Sigmoid colon (tissue), 7 donors: ENCODE measurements at places on chromosomes 2 and 18. TPM values are rescaled to one million over a fixed set of nuclear protein-coding genes. Genes with fewer than 3 reads are reported as not detected.

DNA sequence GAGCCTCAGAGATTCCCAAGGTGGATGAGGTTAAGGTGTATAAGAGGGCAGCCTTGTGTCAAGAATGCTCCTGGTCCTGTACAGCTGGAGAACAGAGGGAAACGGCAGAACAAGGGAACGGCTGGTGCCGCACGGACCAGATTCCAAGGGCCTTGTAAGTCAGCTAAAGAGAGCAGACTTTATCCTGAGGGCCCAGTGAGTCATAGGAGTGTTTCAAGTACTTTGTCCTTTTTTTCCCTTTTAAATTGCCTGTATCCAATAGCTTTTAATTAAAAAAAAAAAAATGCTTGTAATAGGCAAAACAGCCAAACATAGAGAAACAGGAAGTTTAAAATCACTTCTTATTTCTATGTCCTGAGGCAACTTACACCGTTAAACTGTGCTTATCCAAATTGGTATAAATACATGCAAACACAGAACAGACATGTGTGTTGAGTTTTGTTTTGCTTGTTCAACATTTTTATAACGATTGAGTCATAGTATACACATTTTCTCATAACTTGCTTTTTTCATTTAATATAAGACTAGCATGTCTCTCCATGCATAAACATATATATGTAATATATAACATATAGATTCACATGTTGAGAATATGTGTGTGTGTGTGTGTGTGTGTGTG lies 42.1 kb upstream of the EVA1A start:
- H3K4me1 ChIP-seq, result no peaks in the 10 kb centered on the region
- DNase-seq, result no peak
- H3K36me3 ChIP-seq, result no peaks in the 10 kb centered on the region
- no peak overlapping the region for H3K27ac ChIP-seq
- H3K4me3 ChIP-seq, result no peak overlapping the region

WNT6 gene
- 2.6 TPM for total RNA-seq

AKAIN1 gene
- total RNA-seq, result not detected

GRCh38 chr18:52869349-52869923 lies 529.4 kb downstream of the DCC start:
- DNase-seq, result no peak
- H3K4me3 ChIP-seq, result no peak overlapping the region
- no peaks in the 10 kb centered on the region for H3K27me3 ChIP-seq
- no peak overlapping the region for H3K27ac ChIP-seq
- H3K36me3 ChIP-seq, result no peaks in the 10 kb centered on the region

ARHGAP28 gene
- 13.2 TPM for total RNA-seq

DNA sequence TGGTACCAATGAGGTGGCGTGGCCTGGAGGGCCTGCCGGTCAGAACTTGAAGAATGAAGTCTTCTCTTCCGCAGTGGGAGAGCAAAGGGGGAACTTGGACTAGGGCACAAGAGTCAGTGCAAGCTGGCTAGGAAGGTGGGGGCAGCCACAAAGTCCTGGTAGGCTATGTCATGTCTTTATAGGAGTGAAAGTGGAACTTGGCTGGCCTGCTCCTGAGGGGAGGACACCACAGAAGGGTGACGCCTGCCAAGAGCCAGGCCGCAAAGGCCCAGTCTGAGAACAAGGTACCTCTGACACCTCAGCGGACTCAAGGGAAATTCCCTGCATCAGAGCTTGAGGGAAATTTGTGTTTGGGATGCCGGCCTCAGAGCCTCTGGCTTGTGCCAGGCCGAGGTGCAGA lies 32.2 kb upstream of the MAP3K20 start:
- no peak for DNase-seq
- peaks cover 34% of the 10 kb centered on the region for H3K4me1 ChIP-seq
- no peaks in the 10 kb centered on the region for H3K36me3 ChIP-seq
- H3K27me3 ChIP-seq, result no peaks in the 10 kb centered on the region
- no peak overlapping the region for H3K4me3 ChIP-seq

- H3K36me3 ChIP-seq, result no peaks in the 10 kb centered on the region
- no peaks in the 10 kb centered on the region for H3K4me1 ChIP-seq
- no peak overlapping the region for H3K4me3 ChIP-seq
- DNase-seq, result no peak
- no peaks in the 10 kb centered on the region for H3K27me3 ChIP-seq
Observed at GRCh38 chr2:46194856-46195255, 102.4 kb upstream of the EPAS1 start.

HRH4 gene
- not detected for total RNA-seq

- H3K4me3 ChIP-seq, result no peak overlapping the region
- no peak for DNase-seq
- H3K36me3 ChIP-seq, result no peaks in the 10 kb centered on the region
- no peaks in the 10 kb centered on the region for H3K27me3 ChIP-seq
- no peak overlapping the region for H3K27ac ChIP-seq
- H3K4me1 ChIP-seq, result no peaks in the 10 kb centered on the region
Observed at GRCh38 chr2:190197143-190197720, 122.4 kb downstream of the HIBCH start.

GBX2 gene
- not detected for total RNA-seq

DNA sequence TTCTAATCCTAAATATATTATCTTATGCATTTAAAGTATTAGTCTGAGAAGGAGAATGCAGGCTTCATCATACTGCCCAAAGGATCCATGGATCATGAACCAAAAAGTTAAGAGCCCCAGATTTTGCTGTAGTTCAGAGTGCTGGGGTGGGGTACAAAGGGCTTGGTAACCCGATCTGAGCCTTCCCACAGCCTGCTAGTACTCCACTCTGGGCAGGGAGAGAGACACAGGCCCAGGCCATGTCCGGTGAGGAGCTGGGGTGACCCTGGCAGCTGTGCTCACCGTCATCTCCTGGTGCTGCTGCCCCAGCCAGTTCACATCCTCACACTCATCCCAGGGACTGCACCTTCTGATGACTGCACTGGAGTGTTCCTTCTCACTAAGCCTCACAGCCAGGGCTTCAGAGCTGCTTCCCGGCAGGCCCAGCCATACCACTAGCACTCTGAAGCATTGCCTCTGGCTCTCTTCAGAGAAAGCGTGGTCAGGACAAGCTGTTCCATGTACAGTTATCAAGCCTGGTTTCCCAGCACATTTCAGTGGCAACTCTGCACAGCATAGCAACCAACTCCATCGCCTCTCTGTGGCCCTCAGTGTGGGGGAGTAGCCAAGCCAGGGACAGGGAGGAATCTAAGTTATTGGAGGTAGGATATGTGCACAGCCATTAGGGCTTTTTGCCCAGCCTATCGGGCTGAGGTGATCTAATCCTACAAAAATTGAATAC lies 189.0 kb upstream of the CTAGE1 start:
- H3K4me1 ChIP-seq, result peaks cover 17% of the 10 kb centered on the region
- no peaks in the 10 kb centered on the region for H3K36me3 ChIP-seq

- no peak overlapping the region for H3K4me3 ChIP-seq
- no peak overlapping the region for H3K27ac ChIP-seq
- no peaks in the 10 kb centered on the region for H3K27me3 ChIP-seq
- no peaks in the 10 kb centered on the region for H3K36me3 ChIP-seq
Observed at GRCh38 chr18:13412901-13413300, 194.3 kb downstream of the LDLRAD4 start.

DNA sequence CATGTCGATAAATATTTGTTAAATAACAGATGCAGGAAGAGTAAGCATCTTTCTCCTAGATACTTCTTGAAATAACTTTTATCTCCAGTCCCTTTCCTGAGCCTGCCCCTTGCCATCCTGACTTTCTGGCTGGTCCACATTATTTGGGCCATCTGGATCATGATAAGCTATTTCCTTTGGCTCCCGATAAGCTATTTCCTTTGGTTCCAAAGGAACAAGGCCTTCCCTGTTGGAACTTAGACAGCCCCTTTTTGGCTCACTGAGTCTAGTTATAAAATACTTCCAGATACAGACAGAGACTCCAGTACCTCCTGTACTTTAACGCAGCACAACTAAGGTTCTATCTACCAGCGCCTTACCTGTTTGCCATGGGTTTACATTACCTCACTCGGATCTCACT lies 205.3 kb upstream of the CCDC150 start:
- no peaks in the 10 kb centered on the region for H3K4me1 ChIP-seq
- no peak for DNase-seq
- no peaks in the 10 kb centered on the region for H3K27me3 ChIP-seq
- H3K4me3 ChIP-seq, result no peak overlapping the region

CCDC150 gene
- total RNA-seq, result 1.4 TPM

ABCG5 gene
- not detected for total RNA-seq

GRCh38 chr2:100425107-100425506 lies 7.6 kb upstream of the CHST10 start:
- peaks cover 6% of the 10 kb centered on the region for H3K4me1 ChIP-seq
- no peaks in the 10 kb centered on the region for H3K36me3 ChIP-seq
- no peak for DNase-seq
- no peaks in the 10 kb centered on the region for H3K27me3 ChIP-seq
- H3K27ac ChIP-seq, result peak overlapping the region; percentile 50

PDCD1 gene
- total RNA-seq, result 0.99 TPM

DNA sequence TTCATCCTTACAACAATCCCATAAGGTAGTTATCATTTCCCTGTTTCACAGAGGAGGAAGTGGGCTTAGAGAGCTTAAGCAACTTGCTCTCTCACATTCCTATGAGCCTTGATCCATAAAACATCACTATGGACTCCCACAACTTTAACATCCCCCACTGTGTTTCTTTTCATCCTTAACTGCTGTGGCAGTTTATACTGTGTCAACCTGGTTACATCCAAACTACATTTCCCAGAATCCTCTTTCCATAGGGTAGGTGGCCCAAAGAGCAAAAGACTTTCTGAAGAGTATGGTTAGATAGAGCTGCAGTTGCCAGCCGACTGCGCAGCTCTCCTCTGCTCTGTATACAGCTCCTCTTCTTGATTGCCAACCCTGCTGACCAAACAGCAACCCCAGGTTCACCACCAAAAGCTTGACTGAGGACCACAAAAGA lies 22.5 kb downstream of the MAP3K2 start:
- no peaks in the 10 kb centered on the region for H3K27me3 ChIP-seq
- H3K36me3 ChIP-seq, result no peaks in the 10 kb centered on the region
- no peak overlapping the region for H3K27ac ChIP-seq
- H3K4me1 ChIP-seq, result peaks cover 9% of the 10 kb centered on the region
- no peak for DNase-seq

DNA sequence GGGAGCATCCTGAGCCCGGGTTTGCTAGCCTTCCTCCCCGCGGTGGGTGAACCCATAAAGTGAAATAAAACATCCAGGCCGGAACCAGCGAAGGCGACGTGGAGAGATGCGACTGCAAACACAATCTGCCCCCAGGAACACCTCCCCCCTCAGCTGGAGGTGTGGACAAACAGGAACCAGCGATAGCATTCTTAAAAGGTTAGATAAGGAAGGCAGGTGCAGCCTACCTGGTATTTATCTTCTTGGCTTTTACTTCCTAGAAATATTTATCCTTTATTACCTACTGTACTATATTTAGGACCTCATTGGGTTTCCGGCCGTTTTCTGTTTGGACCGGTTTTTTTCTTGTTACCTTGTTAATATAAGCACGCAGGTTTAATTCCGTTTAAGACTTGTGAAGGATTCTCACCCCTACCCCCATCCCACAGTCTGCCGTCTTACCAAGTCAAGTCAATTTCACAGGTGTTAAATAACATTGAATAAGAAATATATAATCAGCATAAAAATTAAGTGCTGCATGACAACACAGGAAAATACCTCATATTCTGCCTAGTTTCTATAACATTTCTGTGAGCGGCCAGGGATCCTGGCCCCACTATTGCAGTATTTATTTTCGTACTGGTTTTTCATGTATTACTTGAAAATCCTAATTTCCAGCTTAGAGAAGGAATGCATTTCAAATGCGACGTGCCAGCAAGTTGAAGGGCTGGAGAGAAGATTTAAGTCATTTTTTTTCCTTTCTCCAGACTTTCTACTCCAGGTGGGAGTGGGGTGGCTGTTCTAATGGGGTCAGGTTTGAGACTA lies 224.0 kb upstream of the ID2 start:
- peaks cover 11% of the 10 kb centered on the region for H3K27me3 ChIP-seq
- H3K27ac ChIP-seq, result no peak overlapping the region
- peak; percentile 55 for DNase-seq
- no peaks in the 10 kb centered on the region for H3K36me3 ChIP-seq

DNA sequence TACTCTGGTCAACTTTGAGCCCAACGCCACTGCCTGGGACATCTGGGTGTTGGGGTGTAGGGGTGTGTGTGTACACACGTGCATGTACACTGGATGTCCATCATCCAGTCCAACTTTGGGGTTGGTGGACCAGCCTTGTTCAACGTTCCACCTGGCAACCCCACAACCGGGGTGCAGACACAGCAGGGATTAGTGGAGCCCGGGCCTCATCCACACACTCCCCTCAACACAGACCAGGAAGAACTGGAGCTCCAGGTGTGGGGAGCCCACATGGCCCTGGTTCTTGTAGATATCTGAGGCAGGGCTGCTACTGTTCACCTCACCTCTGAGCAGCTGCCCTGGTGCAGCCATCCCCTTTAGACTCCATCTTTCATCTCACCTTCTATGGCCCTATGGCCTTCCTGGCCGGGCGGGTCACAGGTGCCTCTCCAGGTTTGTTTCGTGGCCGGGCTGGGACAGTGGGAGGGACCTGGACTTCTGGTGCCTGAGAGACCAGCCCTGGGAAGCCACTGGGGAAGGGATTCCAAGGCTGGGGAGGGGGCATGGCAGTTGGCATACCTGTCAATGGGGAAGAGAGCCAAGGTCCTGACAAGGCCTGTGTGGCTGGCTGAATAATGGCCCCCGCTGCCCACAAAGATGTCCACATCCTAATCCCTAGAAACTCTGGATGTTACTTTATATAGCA lies 7.5 kb downstream of the NEU2 start:
- H3K4me1 ChIP-seq, result no peaks in the 10 kb centered on the region
- peak; percentile 56 for DNase-seq
- H3K4me3 ChIP-seq, result no peak overlapping the region
- H3K27ac ChIP-seq, result no peak overlapping the region

PRKD3 gene
- total RNA-seq, result 78.8 TPM

BMPR2 gene
- total RNA-seq, result 71.2 TPM

- no peak overlapping the region for H3K27ac ChIP-seq
- no peaks in the 10 kb centered on the region for H3K36me3 ChIP-seq
- no peak for DNase-seq
- no peaks in the 10 kb centered on the region for H3K4me1 ChIP-seq
Observed at GRCh38 chr2:233815861-233816260, 37.7 kb downstream of the MROH2A start.

- H3K27me3 ChIP-seq, result no peaks in the 10 kb centered on the region
- H3K4me1 ChIP-seq, result no peaks in the 10 kb centered on the region
- H3K27ac ChIP-seq, result no peak overlapping the region
- H3K4me3 ChIP-seq, result no peak overlapping the region
- no peak for DNase-seq
Observed at GRCh38 chr2:140027320-140027719, 1247.1 kb upstream of the NXPH2 start.

GRCh38 chr2:105853354-105854088 lies 108.8 kb downstream of the NCK2 start:
- H3K27me3 ChIP-seq, result no peaks in the 10 kb centered on the region
- H3K4me1 ChIP-seq, result no peaks in the 10 kb centered on the region

DNA sequence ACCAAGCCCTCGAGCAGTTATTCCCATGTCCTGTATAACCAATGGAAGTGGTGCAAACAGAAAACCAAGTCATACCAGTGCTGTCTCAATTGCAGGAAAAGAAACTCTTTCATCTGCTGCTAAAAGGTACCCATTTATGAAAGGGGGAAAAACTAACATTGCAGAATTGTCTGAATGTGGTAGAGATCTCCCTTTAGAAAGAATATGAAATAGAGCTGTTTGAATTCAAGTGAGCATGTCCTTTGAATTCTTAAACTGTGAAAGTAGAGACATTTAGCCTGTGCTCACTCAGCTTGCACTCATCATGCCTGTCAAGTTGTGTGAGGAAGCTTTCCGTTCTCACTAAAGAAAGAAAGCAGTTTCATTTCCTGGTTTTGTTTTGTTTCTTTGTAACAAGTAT lies 87.4 kb downstream of the EML4 start:
- H3K4me1 ChIP-seq, result no peaks in the 10 kb centered on the region
- H3K27ac ChIP-seq, result no peak overlapping the region
- no peaks in the 10 kb centered on the region for H3K27me3 ChIP-seq
- H3K36me3 ChIP-seq, result peaks cover 8% of the 10 kb centered on the region
- no peak for DNase-seq
